ENCODE measurements at places on chromosomes 6 and 20.
A peak's percentile ranks its signal among the peaks of the same experiment; 100 is the strongest.

DNA sequence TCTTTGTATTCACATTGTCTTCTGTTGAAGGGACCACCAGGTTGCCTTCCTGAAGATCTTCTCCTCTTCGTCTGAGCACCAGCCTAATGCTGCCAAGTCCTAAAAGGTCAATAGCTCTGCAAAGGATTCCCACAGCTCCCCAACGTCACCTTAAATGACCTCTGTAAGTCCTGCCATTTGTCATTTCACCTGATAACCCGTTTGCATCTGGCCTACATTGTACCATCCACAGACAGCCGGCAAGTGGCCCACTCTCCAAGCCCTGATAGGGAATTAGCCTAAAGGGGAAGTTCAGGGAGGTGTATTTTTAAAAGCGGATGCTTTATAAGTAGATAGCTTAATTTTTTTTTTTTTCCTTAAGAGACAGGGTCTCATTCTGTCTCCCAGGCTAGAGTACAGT is 127.8 kb downstream of the ZMYND8 start:
- DNase-seq, result no peak

- DNase-seq, result no peak
Measured at GRCh38 chr6:34934516-34934915, 45.5 kb downstream of the ANKS1A start.

DNA sequence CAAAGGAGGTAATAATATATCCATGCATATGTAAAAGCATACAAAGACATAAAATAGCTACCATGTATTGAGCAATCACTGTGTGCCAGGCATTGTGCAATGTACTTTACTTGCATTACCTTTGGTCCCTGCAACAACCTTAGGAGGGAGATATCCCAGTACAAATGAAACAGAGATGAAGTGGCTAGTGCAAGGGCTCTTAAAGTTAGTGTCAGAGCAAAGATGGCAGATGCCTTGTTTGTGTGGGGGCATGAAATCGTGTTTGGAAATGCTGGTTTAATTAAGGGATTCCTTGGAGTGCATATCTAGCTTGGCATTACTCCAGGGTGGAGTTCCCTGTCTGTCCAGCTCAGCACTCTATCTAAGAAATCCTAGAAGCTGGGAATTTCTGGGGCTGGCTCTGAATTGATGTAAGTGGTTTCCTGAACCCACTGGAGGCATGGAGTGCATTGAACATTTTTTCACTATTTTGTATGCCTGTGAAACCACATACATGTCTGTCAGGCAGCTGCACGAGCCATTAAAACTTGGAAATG is 9.8 kb downstream of the PAQR8 start:
- no peak for DNase-seq

- DNase-seq, result no peak
Measured at GRCh38 chr20:43831481-43832065, 83.1 kb upstream of the TOX2 start.

- no peak for DNase-seq
Measured at GRCh38 chr6:139979021-139979725, 604.7 kb upstream of the CITED2 start.

DNA sequence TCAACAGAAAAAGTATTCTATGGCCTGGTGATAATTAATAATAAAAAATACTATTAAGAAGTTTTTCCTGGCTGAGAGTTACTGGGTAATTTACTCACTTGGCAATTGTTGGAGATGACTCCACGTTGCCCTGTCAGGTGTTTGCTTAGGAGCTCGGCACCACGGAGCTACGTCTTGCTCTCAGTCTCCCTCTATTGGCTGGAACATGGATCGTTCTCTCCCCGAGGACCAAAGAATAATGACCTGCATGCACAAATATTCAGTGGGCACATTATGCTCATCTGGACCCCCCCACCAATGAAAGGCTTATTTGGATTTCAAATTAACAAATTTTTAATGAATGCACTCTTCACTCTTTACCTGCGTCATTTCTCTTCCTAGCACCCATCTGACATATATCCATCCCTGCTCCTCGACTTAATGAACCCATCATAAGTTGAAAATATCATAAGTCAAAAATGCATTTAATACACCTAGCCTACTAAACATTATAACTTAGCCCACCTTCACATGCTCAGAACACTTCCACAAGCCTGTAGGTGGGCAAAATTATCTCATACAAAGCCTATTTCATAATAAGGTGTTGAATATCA is 71.0 kb upstream of the CD83 start:
- DNase-seq, result no peak

GRCh38 chr20:10488534-10488933 is 53.4 kb downstream of the SLX4IP start:
- DNase-seq, result no peak

- DNase-seq, result no peak
Measured at GRCh38 chr6:1188199-1188598, 123.7 kb upstream of the FOXQ1 start.

GRCh38 chr6:157304899-157305663 is 18.2 kb downstream of the TMEM242 start:
- peak; percentile 22 for DNase-seq

DNA sequence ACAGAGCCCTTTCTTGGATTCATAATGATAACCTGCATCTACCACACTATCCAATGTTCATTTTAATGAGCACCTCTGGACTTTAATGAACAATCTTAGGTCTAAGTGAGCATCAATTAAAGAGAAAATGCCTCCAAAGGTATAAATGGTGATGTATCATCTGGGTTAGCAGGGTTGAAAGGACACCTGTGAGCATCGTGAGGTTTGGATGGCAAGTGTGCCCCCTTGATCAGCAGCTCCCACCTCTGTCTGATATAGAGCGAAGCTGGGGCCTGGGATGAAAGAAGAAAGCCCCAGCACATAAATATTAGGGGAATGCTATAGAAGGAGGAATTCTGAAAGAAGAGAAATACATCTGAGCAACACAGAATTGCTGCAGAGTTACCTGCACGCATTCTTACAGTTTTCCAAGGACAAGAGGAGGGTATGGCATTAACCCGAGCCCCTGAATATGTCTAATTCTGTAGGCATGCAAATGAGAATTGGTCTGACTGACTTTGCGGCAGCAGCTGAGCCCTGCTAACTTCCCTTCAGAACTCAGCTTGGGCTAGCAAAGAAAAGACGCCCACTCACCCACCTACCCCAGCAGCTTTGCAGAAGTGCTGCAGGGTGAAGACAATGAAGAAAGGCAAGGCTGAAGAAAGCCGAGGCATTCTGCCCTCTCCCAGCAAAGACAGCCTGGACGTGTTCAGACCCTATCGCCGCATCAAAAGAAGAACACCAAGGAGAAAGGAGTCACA is 136.2 kb downstream of the GMPR start:
- DNase-seq, result no peak

- no peak for DNase-seq
Measured at GRCh38 chr20:61739086-61739831, 326.4 kb downstream of the TAF4 start.

GRCh38 chr6:133680994-133681393 is 207.9 kb upstream of the TCF21 start:
- DNase-seq, result no peak

- no peak for DNase-seq
Measured at GRCh38 chr6:151044465-151045441, 179.3 kb downstream of the MTHFD1L start.

DNA sequence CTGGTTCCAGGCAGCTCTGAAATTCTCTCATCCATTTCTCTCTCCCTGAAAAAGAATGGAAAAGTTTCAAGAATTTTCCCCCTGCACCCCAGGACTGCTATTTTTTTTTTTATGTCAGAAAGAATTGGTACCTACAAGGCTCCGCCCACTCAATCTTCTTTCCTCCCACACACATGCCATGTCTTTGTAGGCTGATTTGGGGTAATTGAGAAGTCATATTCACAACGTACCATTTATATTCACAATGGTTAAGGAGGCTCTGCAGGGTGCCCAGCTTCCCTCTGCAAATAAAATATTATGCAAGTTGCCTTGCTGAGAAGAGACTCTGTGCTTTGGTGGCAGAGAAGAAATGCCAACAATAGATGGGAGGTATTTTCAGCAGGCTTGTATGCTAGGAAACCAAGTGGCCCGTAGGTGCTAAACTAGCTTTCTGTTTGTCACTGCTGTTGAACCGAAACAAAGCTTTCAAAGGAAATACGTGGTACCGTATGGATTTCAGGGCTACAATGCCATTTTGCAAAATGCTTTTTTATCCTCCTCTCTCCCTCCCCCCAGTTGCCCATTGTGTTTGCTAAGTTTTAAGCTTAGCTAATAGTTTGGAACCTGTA is 150.0 kb downstream of the PHACTR1 start:
- no peak for DNase-seq

DNA sequence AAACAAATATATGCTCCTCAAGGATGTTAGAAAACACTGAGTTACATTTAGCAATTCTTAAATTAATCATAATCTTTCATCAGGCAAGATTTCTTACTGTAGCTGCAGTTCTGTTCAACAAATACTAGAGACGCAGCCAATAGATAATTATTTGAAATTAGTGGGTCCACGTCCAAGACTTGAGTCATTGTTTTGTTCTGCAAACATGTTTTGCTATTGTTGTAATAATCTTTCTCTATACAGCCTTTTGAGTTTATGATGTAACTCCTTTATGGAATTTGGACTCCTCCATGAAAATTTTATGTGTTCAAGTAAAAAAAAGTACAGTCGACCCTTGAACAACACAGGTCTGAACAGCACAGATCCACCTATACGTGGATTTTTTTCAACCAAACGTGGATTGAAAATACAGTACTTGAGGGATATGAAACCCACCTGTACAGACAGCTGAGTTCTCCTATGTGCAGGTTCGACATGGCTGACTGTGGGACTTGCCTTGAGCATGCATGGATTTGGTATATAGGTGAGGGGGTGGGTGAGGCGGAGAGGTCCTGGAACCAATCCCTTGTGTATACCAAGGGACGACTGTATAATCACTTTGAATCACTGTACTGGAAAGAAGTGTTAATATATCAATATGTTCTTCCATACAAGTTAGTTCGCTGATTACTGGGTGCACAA is 41.3 kb upstream of the SLC22A16 start:
- DNase-seq, result no peak

GRCh38 chr20:4012589-4012988 is 2.8 kb downstream of the RNF24 start:
- no peak for DNase-seq

GRCh38 chr6:15845492-15845891 is 182.7 kb upstream of the DTNBP1 start:
- no peak for DNase-seq

GRCh38 chr6:84739866-84740208 is 24.6 kb downstream of the TBX18 start:
- no peak for DNase-seq

DNA sequence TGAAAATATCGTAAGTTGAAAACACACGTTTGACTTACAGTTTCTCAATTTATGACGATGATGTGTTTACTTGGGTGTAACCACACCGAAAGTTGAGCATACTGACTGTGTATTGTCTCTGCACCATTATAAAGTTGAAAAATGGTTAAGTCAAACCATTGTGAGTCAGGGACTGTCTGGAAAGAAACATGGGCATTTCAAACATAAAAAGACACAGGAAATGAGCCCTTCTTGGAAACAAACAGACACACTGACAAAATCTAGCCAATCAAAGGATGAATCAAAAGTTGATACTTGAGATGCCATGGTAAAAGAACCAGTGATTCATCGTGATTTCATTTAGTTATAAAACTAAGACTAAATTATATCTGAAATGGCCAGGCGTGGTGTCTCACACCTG is 5.3 kb downstream of the POPDC3 start:
- DNase-seq, result no peak

DNA sequence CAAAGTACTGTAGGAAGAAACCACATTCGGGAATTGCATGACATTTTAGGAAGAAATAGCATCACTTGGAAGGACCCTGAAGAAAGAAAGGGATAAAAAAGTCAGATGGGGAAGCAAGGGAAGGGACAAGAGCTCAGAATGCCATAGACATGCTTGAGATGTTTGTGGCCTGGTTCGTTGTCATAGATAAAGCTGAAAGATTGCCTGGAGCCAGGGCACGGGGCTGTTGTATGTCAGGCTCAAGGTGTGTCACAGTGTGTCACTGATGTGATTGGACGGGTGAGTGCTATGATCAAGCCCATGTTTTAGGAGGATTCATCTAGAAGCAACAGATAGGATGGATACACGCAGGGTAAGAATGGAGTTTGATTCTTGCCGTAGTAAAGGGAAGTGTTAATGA is 216.2 kb upstream of the SOX4 start:
- no peak for DNase-seq

DNA sequence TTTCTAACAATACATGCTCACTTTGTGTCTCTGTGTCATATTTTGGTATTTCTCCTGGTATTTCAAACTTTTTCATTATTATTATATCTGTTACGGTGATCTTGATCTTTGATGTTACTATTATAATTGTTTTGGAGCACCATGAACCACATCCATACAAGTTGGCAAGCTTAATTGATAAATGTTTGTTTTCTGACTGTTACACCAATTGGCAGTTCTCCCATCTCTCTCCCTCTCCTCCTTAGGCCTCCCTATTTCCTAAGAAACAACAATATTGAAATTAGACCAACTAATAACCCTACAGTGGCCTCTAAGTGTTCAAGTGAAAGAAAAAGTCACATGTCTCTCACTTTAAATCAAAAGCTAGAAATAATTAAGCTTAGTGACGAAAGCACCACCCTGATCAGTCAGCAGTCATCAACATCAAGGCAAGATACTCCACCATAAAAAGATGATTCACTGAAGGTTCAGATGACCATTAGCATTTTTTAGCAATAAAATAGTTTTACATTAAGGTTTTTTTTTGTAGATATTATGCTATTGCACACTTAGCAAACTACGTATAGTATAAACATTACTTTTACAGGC is 61.5 kb downstream of the IBTK start:
- DNase-seq, result no peak

DNA sequence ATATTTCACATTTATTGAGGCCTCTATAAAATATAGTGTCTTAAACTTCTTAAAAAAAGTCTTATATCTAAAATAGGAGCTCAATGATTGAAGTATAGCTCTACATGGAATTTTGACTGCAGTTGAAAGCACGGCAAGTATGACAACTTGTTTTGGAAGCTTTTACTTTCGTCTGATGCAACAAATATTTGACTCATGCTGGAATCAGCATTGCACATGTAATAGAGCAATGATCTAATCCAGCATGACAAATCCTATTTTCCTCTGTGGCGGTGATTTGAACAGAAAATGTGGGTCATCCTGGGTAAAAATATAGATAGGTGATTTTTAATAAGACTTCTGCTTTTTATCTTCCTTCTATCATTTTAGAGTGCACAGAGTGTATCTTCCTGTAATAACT is 111.6 kb downstream of the TINAG start:
- DNase-seq, result no peak
